Activated T-cell treated with anti-CD3 and anti-CD28 coated beads, Interleukin-2, amount 50 U/mL, for 72 hours (primary cell): ENCODE measurements at places on chromosomes 2 and 18. TPM values are rescaled to one million over a fixed set of nuclear protein-coding genes. Genes with fewer than 3 reads are reported as not detected.

AMER3 gene
- total RNA-seq = not detected

GRCh38 chr18:26005950-26006349 lies 84.5 kb downstream of the SS18 start:
- peaks cover 5% of the 10 kb centered on the region for H3K36me3 ChIP-seq
- no peaks in the 10 kb centered on the region for H3K27me3 ChIP-seq
- no peak overlapping the region for H3K4me3 ChIP-seq
- no peak overlapping the region for H3K27ac ChIP-seq
- no peak for DNase-seq
- no peaks in the 10 kb centered on the region for H3K4me1 ChIP-seq

CXCR1 gene
- not detected for total RNA-seq

- H3K36me3 ChIP-seq = no peaks in the 10 kb centered on the region
- no peaks in the 10 kb centered on the region for H3K27me3 ChIP-seq
- DNase-seq = no peak
- H3K4me3 ChIP-seq = no peak overlapping the region
- H3K27ac ChIP-seq = no peak overlapping the region
These were observed 65.2 kb upstream of the FIGN start for GRCh38 chr2:163800951-163801381.

DNA sequence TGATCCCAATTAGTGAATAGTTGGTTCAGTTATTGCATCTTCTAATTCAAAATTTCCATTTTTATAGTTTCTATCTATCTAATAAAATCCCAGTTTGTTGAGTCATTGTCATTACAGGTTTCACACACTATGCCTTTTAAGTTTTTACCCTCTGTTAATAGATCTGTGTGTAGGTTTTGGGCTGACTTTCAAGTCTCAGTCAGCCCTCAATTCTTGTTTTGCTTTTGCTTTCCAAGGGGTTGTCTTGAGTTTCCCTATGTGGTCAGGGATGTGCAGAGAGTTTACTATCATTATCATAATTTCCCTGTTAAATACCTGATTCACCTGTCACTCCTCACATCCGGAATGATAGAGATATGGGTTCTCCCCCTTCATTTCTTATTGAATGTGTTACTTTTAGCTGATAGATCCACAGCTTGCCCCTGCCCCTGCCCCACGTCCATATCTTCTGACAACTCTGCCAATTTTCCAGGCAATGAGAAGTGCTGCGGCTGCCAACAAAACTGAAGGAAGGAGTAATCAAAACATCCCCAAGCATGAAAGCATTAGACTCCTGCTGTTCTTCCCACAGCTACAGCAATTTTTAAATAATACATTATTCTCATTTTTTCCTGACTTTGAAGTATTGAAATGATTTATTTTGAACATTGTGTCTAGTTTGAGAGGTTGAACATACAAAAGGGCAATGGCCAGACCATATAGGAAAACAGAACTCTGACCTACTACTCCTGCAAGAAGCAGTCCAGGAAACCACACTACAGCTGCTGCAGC lies 1064.8 kb downstream of the SUCLG1 start:
- no peaks in the 10 kb centered on the region for H3K36me3 ChIP-seq
- no peaks in the 10 kb centered on the region for H3K27me3 ChIP-seq
- H3K4me3 ChIP-seq = no peak overlapping the region
- H3K27ac ChIP-seq = no peak overlapping the region
- DNase-seq = no peak
- no peaks in the 10 kb centered on the region for H3K4me1 ChIP-seq

DNA sequence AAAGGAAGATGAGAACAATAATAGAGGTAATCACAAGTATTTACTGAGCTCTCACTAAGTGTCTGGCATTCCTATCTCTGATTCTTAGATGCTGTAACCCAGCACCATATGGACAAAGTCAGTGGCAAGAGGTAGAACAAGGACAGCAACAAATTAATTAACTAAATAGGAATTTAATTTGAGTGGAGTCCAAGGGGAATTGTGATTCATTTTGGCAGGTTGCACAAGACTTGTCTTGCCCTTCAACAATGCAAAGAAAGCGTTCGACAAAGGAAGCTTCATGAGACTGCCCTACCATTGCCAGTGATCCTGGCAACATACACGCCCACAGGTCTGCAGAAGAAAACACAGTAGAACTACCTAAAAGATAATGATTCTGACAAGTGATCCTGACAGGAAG lies 221.6 kb downstream of the RBM43 start:
- H3K4me1 ChIP-seq = no peaks in the 10 kb centered on the region
- peaks cover 10% of the 10 kb centered on the region for H3K27me3 ChIP-seq
- no peaks in the 10 kb centered on the region for H3K36me3 ChIP-seq
- H3K4me3 ChIP-seq = no peak overlapping the region
- H3K27ac ChIP-seq = no peak overlapping the region
- no peak for DNase-seq

DNA sequence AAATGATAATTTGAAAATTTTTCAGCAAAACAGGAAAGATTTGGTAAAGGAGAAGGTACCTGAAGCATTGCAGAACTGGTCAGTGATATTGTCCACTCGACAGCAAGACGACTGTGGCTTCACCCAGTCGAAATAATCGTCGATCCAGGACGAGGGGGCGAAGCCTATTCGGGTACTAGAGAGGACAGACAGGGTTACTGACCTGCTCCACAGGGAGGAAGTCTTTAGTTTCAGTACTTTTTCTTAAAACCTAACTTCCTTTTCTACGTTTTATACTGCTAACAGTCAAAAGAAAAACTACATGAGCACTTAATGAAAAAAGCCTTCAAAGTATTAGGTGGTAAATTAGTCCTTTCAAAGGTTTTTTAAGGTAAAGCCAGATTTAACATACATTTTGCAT lies 36.0 kb downstream of the RMC1 start:
- H3K27ac ChIP-seq = peak overlapping the region; percentile 17
- peaks cover 15% of the 10 kb centered on the region for H3K36me3 ChIP-seq
- peaks cover 24% of the 10 kb centered on the region for H3K4me1 ChIP-seq
- no peak for DNase-seq

FAHD2B gene
- total RNA-seq = 32.9 TPM

DNA sequence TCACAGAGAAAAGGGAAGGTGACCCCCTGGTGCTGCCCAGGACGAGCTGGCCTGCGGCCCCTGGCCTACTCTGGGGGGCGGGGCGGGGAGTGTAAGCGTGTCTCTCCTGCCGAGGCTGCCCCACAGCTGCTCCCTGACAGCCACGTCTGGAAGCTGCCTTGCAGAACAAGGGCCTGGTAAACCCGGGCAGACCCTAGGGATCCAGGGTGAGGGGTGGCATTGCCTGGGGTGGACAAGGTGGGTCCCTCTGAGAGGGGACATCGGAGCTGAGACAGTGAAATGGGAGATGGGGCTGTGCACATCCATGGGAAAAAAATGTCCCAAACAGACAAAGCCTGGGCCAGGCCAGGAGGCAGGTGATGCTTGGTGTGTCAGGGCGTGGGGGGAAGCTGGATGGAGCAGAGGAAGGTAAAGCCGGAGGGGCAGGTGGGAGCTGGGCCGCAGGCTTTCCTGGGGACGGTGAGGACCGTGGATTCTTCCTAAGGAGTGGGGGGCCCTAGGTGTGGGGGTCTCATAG lies 66.0 kb upstream of the HDAC4 start:
- no peaks in the 10 kb centered on the region for H3K36me3 ChIP-seq
- H3K27me3 ChIP-seq = no peaks in the 10 kb centered on the region
- no peak overlapping the region for H3K27ac ChIP-seq
- no peaks in the 10 kb centered on the region for H3K4me1 ChIP-seq

GRCh38 chr18:44198612-44199284 lies 481.9 kb upstream of the SETBP1 start:
- H3K4me1 ChIP-seq = no peaks in the 10 kb centered on the region
- H3K4me3 ChIP-seq = no peak overlapping the region
- no peak overlapping the region for H3K27ac ChIP-seq
- DNase-seq = no peak
- no peaks in the 10 kb centered on the region for H3K36me3 ChIP-seq

SERPINB11 gene
- not detected for total RNA-seq

SLC4A5 gene
- 4.4 TPM for total RNA-seq

DNA sequence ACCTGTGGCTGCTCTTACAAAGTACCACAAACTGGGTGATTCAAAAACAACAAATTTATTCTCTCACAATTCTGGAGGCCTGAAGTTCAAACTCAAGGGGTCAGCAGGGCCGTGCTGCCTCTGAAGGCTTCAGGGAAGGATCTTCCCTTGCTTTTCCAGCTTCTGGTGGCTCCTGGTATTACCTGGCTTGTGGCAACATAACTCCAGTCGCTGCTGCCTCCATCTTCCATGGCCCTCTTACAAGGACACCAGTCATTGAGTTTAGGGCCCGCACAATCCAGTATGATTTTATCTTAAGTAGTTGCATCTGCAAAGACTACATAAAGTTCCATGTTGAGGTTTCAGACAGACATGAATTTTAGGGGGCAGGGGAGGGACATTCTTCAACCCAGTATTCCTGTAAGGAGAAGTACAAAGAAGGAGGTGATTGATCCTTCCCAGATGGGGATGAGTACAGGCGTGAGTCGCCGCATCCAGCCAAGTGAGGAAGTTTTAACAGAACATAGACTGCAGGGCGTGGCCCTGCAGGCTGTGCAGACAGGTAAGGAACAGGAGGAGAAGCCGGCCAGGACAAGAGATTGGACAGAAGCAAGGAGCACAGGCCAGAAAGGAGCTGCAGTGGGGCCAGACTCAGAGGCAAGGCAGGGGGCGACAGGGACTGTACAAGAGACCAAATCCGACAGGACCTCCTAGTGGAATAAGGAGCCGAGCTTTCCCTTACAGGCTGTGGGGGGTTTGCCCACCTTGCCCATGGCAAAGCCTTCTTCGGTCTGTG lies 44.4 kb upstream of the BZW1 start:
- H3K27ac ChIP-seq = no peak overlapping the region
- H3K4me1 ChIP-seq = peaks cover 38% of the 10 kb centered on the region
- peaks cover under 1% of the 10 kb centered on the region for H3K36me3 ChIP-seq
- no peak for DNase-seq
- H3K4me3 ChIP-seq = no peak overlapping the region
- no peaks in the 10 kb centered on the region for H3K27me3 ChIP-seq

GRCh38 chr2:54038835-54039234 lies 68.0 kb upstream of the PSME4 start:
- no peaks in the 10 kb centered on the region for H3K27me3 ChIP-seq
- no peak overlapping the region for H3K4me3 ChIP-seq
- no peak for DNase-seq
